Stimulated activated CD8-positive, alpha-beta memory T cell treated with anti-CD3 and anti-CD28 coated beads, Interleukin-15, amount 100 ng/mL, for 48 hours (primary cell): ENCODE measurements at places on chromosomes 2 and 18.

DNA sequence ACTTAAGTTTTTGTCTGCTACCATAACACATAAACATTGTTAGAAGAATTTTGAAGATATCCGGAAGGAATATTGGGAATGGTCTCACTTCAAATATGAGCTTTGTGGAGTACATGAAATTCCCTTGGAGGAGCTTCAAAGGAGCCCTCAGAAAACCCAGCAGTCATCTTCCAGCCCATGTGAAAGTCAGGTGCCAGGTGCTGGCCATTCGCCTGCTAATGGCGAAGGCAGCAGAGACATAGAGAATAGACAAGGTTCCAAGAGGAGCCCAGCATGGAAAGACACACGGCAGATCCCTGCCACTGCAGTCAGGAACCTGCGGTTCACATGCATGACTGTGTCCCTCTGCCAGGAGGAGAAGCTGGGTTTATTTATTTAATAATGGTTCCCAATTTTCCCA lies 40.0 kb upstream of the EPG5 start:
- DNase-seq: no peak

DNA sequence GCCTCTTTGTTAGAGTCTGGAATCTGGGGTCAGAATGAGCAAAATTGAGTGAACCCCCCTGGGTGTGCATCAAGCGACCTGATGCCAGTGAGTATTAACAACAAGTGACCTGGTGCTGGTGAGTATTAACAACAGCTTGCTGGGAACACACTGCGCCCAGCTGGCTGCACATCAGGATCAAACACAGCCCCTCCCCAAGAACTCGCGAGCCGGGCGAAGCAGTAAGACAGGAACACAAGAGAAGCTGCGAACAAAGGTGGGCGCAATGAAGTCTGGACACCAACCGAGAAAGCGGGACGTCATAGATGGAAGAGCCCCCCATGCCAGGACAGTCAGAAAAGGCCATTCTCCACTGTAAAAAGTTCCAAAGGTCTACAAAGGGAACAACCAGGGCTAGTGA lies 34.3 kb downstream of the CRACDL start:
- DNase-seq: no peak

DNA sequence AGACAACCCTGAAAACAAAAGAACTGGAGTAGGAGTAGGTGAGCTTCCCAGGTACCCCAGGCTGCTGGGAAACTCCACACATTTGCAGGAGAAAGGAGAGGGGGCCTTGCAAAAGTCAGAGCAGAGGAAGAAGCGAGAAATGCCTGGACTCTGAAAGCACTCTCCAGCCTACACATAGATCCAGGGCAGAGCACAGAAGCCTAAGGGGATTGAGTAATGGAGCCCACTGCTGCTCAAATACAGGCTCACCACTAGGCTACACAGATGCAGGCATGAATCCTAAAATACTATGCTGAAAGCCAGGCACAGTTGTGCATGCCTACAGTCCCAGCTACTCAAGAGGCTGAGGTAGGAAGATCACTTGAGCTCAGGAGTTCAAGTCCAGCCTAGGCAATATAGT lies 33.4 kb downstream of the OSBPL1A start:
- no peak for DNase-seq

DNA sequence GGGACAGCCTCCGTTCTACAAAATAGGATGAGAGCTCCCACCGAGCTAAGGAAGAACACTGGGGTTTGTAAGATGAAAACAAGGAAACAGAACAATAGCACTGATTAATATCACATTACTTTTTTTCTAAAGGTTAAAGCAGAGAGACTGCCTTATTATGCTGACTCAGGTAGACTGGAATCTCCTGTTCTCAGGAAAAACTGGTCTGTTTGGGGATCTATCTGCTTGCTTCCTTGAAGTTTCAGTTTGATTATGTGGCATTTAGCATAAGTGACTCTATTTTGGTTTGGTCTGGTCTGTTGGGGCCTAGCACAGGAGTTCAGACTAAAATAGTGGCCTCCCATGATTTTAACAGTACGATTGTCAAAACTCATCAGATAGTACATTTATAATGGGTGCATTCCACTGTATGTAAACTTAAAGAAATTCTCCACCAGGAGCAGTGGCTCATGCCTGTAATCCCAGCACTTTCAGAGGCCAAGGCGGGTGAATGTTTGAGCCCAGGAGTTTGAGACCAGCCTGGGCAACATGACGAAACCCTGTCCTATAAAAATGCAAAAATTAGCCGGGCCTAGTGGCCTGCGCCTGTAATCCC lies 64.1 kb upstream of the NDUFV2 start:
- no peak for DNase-seq

DNA sequence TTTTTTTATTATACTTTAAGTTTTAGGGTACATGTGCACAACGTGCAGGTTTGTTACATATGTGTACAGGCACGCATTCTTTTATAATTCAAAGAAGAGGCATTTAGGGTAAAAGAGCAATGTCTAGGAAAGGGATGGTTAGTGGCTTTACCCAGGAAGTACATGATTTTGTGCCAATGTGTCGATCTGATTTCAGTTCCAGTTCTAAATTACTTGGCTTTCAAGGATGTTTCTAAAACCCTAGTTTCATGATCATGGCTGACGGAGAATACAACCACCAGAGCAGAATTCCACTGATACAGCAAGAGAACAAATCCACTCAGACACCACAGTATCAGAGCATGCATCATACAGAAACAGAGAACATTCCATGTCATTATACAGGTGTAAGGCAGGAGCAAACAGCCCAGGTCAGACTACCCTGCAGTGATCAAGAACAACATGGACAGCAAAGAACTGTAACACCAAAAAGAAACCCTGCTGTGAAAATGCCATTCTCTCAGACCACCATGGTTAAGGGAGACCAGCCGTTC lies 116.7 kb upstream of the STK17B start:
- DNase-seq: no peak

DNA sequence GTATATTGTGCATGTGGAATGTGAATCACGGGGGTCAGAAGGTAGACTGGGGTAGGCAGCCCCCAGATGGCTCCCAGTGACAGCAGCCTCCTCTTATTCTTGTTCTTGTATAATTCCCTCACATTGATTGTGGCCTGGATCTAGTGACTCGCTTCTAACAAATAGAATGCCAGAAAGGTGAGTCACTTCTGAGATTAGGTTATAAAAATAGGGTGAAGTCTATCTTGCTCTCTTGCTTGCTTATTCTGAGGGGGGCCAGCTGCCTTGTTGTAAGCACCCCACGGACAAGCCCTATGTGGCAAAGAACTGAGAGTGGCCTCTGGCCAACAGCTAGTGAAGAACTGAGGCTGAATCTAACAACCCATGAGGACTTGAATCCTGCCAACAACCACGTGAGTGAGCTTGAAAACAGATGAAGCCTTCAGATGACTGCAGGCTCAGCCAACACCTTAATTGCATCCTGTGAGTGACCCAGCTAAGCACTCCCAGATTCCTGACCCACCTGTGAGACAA lies 15.6 kb upstream of the RMND5A start:
- no peak for DNase-seq
